ENCODE measurements at places on chromosomes 2 and 18.

- DNase-seq: no peak
Observed at GRCh38 chr2:236765478-236765877, 195.9 kb downstream of the ACKR3 start.

DNA sequence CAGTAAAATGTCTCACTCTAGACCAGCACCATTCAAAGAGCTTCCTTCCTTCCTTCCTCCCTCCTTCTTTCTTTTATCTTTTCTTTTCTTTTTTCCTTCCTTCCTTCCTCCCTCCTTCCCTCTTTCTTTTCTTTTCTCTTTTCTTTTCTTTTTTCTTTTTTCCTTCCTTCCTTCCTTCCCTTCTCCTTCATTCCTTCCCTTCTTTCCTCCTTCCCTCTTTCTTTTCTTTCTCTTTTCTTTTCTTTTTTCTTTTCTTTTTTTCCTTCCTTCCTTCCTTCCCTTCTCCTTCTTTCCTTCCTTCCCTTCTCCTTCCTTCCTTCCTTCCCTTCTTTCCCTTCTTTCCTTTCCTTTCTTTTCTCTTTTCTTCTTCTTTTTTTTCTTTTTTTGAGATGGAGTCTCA lies 985.1 kb downstream of the DSC3 start:
- DNase-seq: no peak

DNA sequence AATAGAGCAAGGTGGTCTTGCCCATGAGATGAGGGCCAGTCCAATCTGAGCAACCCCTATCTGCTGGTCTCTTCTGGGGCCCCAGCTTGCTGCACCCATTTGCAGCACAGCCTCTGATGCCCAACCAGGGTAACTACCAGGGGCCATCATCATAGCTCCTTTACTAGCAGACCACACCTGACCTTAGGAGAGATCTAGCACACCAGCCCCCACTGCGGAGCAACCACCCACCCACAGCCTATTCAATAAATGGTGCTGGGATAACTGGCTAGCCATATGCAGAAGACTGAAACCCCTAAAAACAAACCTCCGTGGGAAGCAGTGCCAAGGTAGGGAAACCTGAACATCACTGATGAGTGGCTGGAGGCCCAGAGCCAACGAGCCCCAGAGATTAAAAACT lies 196.1 kb upstream of the RBBP8 start:
- DNase-seq: no peak

- no peak for DNase-seq
Observed at GRCh38 chr2:223169830-223170605, 118.0 kb downstream of the KCNE4 start.

- no peak for DNase-seq
Observed at GRCh38 chr18:78720456-78721237, 259.0 kb upstream of the SALL3 start.

DNA sequence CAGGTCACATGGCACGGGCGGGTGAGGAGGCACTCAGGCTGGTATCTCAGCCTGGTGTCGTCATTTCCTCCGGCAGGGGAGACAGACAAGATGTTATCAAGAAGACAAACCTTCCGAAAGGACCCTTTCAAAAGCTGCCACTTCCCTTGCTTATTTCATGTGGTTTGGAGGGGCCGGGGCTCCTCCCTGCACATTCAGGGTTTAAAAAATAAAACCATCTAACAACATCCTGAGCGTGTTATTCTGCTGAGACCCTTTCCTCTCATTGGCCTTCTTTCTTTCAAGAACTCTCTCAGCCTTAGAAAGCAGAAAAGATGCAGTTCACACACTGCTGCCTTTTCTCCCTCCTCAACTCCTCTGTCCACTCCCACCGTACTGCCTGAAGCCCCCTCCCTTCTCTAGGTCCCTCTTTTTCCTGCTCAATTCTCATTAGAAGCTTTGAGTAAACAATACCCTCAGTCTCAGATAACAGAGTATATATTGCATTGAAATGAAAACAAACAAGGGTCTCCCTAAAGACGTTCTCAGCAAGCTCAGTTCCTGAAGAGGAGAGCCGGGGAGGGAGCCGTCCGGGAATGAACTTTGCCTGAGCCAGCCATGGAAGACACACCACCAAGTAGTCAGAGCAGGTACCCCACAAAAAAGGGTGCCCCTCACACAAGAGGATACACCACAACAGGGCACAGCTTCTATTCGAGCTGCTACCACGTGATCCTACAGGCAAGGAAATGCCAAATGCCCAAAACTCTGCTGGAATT lies 9.7 kb downstream of the SMAD7 start:
- no peak for DNase-seq

DNA sequence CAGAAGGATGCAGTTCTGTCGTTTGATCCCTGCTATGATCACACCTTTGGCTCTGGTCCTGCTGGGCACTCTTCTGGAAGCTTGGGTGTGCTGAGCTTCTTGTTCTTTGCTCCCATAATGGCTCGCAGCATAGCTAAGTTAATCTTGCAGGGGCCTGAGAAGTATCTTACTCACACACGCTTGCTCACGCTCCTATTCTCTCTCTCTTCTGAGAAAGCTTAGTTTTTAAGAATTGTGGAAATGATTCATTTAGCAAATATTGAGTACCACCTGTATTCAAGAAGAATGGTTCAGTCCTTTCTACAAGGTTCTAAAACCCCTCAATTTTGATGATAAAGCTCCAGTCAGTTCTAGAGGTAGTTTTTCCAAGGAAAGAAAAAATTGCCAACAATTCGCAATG lies 40.6 kb downstream of the XRCC5 start:
- no peak for DNase-seq

Measured in esophagus squamous epithelium (tissue), 5 donors.